ENCODE measurements at places on chromosomes 2 and 18.

DNA sequence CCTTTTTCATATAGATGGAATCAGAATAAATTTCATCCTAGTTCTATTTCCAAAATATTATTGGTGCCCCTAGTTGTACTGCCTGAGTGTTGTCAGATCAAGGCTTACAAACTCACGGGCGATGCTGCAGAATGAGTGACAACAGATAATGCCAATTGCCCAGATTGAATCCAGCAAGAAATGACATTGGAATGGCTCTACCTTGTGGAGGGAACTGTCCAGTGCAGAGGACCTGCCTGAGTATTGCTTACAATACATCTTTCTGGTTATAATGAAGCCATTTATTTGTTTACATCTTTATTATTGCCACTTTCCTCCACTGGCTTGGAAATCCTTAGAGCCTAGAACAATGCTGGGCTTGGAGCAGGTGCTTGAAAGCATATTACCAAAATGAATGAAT is 7.8 kb upstream of the IL1R2 start:
- peak; percentile 24 for DNase-seq

GRCh38 chr18:29664278-29665036 is 1378.1 kb downstream of the DSC3 start:
- DNase-seq = no peak

DNA sequence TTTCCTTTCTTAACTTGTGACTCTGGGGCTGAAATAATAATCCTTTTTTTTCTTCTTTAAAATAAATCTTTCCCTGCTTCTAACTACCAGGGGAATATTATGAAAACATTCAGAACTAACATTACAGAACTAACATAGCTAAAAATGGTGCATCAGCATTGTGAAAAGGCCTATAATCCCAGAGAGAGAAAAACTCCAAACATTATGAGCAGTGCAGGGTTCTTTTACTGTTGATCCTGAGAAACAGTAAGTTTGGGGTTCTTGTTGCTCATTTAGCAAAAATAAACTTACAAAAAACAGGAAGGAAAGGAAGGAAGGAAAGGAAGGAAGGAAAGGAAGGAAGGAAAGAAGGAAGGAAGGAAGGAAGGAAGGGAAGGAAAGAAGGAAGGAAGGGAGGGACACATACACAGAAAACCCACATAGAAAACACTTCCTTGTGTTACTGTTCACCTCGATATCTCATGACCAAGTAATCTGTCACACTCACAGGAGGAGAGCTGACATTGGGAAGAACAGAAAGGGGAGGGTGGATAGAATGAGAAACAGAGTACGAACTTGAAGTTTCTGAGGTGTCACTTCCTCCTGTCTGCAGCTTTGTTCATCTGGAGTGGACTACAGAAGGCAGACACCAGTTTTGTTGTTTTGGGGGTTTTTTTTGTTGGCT is 18.4 kb upstream of the PIK3C3 start:
- DNase-seq = peak; percentile 13

DNA sequence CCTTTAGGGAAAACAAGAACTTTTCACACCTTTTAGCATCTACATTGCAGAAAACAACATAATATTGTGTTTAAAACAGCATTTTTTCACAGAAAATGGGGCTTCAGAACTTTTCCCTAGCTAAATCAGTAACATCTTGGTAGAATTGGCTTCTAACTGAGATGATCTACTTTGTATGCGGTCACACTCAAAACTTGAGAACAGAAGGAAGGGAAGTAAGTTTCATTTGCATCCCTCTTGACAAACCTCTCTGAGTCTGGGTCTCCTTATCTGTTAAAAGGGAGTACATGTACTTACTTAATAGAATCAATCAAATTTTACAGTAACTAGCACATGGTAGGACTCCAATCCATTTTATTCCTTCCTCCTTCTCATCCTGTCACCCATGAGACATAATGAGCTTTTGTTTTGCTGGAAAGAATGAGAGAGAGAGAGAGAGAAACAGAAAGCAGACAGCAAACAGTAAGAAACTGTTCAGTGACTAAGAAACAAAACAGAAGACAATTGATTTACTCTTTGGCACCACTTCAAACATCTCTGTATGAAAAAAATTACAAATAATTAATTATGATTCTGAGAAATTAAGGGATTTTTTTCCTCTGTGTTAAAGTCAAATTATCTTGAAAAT is 387.3 kb downstream of the SATB2 start:
- DNase-seq = no peak

GRCh38 chr18:12287131-12287681 is 20.8 kb upstream of the TUBB6 start:
- no peak for DNase-seq

DNA sequence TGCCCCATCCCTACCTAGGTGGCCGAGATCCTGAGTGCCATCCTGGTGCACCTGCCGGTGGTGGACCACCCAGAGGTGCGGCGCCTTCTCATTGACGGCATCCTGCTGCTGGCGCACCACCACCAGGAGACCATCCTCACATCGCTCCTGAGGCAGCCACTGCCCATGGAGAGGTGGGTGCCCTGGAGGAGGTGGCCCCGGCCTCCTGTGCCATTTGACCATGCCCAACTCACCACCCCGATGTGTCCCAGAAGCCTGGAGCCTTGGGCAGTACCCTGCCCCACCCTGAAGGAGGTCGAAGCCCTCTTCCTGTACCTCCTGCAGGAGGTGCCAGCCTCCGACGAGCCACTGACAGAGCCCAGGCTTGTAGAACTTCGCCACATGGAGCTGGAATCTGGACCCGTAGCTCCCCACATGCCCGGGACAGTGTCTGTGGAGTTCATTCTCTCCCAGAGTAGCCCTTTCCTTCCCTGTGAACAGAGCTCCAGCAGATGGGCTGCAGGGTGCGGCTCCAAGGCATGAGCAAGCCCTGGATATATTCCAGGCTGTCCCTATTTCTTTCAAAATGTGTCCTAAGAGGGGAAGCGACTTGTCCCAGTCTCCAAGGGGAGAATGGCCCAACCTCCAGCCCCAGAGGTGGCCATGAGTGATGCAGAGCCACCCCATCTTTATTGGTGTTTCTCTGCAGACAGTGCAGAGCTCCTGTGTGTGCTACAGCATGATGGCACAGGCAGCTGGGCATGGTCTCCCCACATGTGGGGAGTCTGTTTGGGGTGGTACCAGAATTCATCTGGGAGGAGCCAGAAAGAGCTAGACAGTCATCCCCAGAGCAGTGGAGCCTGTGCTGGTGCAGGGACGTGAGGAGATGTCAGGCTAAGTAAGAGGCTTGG is 34.2 kb downstream of the HJURP start:
- no peak for DNase-seq

DNA sequence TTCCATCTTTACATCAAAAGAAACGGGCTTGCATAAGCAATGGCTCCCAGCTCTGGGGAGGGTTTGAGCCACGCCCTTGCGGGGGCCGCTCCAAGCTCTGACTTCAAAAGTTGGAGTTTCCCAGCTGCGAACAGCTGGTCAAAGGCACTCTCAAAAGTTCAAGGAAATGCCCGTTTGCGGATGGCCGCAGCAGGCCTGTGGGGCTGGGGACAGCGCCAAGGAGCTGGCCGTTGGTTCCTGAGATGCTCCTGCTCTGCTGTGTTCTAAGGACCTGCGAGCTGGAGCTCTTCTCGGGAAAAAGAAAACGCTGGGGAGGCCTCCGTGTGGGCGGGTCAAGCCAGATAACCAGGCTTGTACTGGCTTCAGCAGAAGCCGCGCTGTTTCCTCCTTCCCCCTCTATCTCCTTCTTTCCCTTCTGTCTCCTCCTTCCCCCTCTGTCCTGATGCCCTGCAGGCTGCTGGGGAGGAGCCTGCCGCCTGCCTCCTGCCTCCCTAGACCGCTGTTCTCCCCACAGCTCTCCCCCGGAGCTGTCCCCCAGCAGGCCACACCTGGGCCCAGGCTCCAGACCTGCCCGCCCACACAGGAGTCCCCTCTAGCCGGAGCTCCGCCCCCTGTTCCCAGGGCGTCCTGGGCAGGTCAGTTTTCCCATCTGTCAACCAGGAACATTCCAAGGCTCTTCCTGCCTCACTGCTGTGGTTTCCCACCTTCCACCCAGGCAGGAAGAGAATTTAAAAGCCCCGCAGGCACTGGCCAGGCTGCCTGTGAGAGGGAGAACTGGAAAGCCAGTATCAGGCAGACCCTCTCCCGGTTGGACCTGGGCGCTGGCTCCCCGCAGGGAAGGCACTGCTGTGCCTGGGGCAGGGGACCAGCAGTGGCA is 14.1 kb downstream of the KLF11 start:
- peak; percentile 88 for DNase-seq

DNA sequence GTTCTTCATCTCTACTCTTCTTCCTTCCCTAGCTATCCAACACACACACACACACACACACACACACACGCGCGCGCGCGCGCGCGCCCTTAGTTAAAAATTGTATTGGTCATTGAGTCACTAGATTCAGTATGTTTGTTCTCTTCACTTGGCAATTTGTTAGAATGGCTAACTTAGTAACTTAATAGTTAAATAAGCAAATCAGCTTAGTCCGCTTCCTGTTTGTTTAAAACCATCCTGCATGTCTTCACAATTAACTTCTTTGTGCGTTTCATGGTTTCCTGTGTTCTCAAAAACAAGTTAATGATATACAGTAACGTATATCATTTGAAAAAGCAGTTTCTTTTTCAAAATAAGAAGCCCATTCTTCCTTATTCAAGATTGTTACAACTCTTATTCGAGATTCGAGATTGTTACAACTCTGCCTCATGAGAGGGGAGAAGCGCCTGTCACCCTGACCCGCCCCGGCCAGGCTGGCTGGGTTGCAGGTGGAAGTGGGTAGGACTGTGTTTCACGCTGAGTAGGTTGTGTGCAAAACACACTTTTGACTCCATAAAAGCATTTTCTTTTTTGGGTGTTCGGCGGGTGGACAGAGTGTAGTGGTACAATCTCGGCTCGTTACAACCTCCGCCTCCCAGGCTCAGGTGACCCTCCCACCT is 9.5 kb upstream of the CNNM3 start:
- no peak for DNase-seq

- peak; percentile 33 for DNase-seq
These were observed 126.5 kb downstream of the GPR39 start for GRCh38 chr2:132542953-132543569.

DNA sequence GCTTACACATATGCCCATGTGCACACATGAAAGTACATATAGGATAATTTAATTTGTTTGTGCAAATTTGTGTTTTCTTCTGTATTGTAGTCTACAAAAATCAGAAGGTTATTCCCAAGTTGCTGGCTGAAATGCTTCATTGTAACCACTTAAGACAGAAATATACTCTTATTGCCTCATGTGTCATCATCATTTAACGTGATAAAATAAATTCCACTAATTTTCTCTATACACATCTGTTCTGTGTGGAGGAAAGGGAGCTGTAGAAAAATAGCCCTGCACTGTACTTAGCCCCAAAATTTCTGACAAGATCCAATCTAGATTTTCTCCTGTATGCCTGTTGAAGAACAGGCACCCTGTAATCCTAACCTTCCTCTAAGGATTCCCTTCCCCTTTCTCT is 20.4 kb upstream of the NR4A2 start:
- DNase-seq = no peak

DNA sequence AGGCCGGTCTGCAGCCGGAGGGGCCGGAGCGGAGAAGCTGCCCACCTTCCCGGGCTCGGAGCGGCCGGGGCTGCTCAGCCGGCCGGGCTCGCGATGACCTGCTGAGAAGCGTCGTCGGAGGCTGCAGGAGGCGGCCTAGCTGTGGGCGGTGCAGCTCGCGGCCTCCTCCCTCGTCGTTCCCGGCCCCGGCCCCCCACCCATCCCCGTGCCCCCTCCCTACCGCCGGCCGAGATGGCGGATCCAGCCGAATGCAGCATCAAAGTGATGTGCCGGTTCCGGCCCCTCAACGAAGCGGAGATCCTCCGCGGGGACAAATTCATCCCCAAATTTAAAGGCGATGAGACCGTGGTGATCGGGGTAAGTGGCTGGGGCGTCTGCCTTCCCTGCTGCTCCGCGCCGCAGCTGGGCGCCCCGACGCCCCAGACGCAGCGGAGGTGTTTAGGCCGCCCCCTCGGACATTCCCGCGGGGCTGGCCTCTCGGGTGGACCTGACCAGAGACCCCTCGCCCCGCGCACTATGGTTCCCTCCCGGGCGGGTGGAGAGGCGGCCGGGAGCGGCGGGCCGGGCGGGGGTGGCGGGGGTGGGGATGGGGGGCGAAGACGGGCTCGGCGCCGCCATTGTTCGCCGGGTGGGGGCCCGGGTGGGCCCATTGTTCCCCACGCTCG is 492 bp downstream of the KIF5C start:
- DNase-seq = no peak

DNA sequence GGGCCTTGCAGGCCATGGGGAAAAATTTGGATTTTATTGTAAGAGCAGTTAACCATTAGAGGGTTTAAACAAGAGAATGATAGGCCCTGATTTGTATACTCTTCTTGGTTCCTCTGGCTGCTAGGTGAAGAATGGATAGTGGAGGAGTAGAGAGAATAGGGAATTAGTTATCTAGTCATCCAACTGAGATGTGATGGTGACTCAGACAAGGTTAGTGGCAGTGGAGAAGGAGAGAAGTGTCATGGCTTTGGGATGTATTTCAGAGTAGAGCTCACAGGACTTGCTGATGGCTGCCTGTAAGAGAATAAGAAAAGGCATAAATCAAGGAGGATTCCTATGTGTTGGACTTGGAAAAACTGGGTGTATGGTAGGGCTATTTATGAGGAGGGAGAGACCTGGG is 169.4 kb downstream of the PLCL1 start:
- no peak for DNase-seq

- DNase-seq = no peak
These were observed 188.7 kb upstream of the TWIST2 start for GRCh38 chr2:238659231-238659630.

DNA sequence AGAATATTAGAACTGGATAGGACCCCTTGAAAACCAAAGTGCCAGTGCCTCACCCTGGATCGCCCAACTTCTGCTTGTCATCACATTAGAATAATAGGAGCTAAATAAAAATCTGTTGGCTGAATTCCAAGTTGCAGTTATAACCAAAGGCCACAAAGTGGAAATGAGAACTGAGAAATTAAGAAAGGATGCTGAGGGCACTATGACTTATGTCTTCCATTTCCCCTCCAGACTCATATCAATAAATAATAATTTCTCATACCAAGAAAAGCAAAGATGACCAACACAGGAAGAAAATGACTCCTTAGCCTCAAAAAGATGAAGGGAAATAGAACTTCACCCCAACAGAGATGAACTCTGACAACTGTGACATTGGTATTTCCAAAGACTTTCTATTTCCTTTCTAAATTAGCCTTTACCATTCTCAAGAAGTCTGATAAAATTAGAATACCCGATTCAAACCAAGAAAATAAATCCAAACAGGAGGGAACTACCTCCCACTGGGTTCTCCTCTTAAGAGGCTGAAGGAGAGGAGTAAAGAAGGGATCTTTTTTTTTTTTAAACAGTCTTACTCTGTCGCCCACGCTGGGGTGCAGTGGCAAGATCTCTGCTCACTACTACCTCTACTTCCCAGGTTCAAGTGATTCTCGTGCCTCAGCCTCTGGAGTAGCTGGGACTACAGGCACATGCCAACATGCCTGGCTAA is 46.5 kb upstream of the EPG5 start:
- DNase-seq = peak; percentile 89

- no peak for DNase-seq
These were observed 147.4 kb downstream of the TFCP2L1 start for GRCh38 chr2:121137571-121137970.

DNA sequence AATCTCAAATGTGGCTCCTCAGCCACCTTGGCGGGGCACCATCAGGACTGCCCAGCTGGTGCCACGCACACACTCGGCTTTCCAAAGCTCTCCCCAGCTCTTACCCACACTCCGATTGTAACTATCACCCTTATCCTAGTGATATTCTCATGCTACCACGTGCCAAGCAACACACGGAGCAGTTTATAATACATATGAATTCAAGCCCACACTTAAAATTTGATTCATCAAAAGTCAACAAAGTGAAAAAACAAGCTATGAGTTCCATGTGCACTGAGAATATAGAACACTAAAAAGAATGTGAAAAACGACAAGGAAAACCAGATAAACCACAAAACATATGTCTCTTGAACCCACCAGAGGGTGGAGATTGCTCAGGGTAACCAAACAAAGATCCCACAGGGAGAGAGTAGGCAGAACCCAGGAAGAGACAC is 31.6 kb downstream of the LONRF2 start:
- no peak for DNase-seq

Data from suppressor macrophage treated with lipopolysaccharide for 4 hours (primary cell).